ENCODE measurements at places on chromosomes 6 and 20.

DNA sequence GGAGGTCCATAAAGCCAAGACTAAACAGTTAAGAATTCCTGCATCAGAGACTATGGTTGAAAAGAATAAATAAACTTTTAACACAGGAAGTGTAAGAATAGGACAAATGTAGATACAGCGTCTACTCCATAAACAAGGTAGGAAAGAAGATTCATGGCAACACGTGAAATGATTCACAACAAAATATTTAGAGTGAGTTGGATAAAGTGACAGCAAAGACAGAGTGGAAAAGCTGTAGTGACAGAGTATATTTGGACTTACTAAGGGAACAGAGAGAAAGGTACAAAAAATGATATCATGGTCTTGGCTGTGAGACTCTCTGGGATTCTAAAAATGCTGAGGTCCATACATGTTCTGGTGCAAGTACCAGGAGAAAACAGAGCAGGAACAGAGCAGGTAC is 21.9 kb upstream of the KIAA0408 start:
- no peak for DNase-seq

- DNase-seq = no peak
Observed at GRCh38 chr20:21325296-21325695, 22.2 kb downstream of the XRN2 start.

DNA sequence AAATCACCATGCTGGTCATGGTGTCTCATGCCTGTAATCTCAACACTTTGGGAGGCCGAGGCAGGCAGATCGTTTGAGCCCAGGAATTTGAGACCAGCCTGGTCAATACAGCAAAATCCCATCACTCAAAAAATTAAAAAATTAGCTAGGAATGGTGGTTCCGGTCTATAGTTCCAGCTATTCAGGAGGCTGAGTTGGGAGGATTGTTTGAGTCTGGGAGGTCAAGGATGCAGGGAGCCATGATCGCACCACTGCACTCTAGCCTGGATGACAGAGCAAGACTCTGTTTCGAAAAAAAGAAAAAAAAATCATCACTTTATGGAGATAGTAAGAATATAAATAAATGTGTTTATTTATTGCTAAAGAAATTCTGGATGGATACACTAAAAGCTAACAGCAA is 124.1 kb downstream of the RNGTT start:
- DNase-seq = no peak

- DNase-seq = no peak
Observed at GRCh38 chr20:9942736-9943135, 92.1 kb upstream of the ANKEF1 start.

GRCh38 chr6:128696691-128697689 is 176.6 kb upstream of the PTPRK start:
- no peak for DNase-seq

DNA sequence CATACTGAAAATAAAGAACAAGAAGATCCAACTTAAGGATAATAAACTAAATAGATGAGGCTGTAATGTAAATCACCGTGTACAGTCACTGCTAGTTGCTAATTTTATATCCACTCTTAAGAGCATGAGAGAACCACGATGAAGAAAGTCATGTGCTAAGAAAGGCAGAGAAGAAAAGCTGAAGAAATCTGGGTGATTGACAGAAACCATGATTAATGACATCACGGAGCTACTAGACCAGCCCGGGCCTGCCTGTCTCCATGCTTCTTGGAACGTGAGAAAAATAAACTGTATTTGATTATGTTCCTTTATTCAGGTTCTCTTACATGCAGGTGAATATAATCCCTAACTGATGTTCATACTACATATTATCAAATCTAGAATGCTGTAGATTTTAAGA is 84.2 kb upstream of the E2F3 start:
- DNase-seq = no peak

Data from AG09319 (cell line).